ENCODE measurements at places on chromosomes 5 and 9. TPM values are rescaled to one million over a fixed set of nuclear protein-coding genes. Genes with fewer than 3 reads are reported as not detected.

The CDH12 gene
- not detected for total RNA-seq

The ROPN1L gene
- 0.68 TPM for total RNA-seq

The FGF10 gene
- total RNA-seq: 11.3 TPM

- no peak for DNase-seq
Measured at GRCh38 chr5:34439601-34440000, 216.5 kb upstream of the RAI14 start.

GRCh38 chr5:66646570-66646969 is 50.4 kb downstream of the MAST4 start:
- no peak for DNase-seq

DNA sequence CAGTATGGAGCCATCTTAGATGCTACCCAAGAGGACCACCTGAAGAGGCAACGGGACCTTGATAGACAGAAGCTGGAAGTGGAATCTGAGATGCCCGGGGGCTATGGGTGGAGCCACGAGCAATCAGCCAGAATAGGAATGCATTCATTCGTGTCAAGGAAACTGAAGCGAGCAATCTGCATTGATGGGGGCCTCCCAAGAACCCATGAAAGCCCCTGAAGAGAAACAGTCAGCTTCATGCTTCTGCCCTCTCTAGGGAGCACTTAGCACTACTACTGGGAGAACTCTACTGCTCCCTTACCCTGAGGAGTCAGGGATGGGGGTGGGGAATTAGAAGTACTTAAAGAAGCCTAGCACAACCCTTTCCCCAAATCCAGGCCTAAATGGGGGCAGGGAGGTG is 51.9 kb upstream of the TCERG1 start:
- no peak for DNase-seq

GRCh38 chr5:175471628-175472027 is 6.7 kb upstream of the SFXN1 start:
- no peak for DNase-seq

- DNase-seq: peak; percentile 49
Measured at GRCh38 chr5:949815-950560, 57.3 kb downstream of the TRIP13 start.

GRCh38 chr9:127686461-127687393 is 20.1 kb upstream of the CFAP157 start:
- no peak for DNase-seq

GRCh38 chr9:20604562-20604961 is 17.7 kb downstream of the MLLT3 start:
- DNase-seq: no peak

GRCh38 chr5:20656262-20656661 is 668.3 kb upstream of the CDH18 start:
- no peak for DNase-seq

DNA sequence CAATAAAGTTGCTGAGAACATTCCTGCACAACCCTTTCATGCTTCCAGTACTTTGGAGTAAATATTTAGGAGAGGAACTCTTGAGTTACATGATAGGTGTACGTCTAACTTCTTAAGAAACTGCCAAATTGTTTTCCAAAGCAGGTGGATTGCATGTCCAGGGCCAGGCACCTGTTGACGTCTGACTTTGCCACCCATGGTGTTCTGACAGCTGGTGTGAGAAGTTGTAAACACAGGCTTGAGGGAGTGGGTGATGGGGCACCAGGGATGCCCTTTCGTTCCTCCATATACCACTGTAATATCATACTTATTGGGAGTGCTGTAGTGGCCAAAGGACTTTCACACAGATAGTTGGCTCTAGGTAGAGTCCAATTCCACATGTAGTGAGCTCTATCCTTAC is 352.1 kb downstream of the GADD45G start:
- DNase-seq: no peak

DNA sequence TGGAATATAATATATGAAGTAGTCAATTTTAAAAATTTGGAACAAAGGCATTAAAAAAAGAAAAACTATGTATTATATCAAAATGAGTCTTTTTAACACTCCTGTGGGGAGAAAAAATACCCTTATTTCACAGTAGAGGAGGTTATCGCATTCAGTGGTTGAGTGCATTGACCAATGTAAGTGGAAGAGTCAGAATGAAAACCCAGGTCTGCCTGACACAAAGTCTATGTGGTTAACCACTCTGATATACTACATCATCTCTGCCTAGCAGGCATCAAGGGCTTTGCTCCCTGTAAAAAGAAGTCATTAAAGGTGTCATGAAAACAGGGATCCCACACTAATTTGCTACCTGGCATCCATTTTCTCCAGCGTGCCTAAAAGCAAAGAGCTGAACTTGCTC is 417.2 kb upstream of the C9orf72 start:
- no peak for DNase-seq

- DNase-seq: no peak
Measured at GRCh38 chr5:124280079-124280478, 466.4 kb downstream of the ZNF608 start.

GRCh38 chr5:143896516-143896915 is 84.6 kb downstream of the HMHB1 start:
- DNase-seq: no peak
